ENCODE measurements at places on chromosomes 16 and 17. TPM values are rescaled to one million over a fixed set of nuclear protein-coding genes. Genes with fewer than 3 reads are reported as not detected.

The CA5A gene
- 0.23 TPM for polyA plus RNA-seq

The ELMO3 gene
- 5.6 TPM for polyA plus RNA-seq

The ARHGAP23 gene
- 58.7 TPM for polyA plus RNA-seq

The ADORA2B gene
- 2.8 TPM for polyA plus RNA-seq

The TBX4 gene
- polyA plus RNA-seq: 0.60 TPM

The NPTX1 gene
- 1.1 TPM for polyA plus RNA-seq

The CD300LB gene
- polyA plus RNA-seq: 0.15 TPM

The KCNJ2 gene
- 2.7 TPM for polyA plus RNA-seq

The TTYH2 gene
- 15.8 TPM for polyA plus RNA-seq

The C17orf100 gene
- 8.0 TPM for polyA plus RNA-seq

DNA sequence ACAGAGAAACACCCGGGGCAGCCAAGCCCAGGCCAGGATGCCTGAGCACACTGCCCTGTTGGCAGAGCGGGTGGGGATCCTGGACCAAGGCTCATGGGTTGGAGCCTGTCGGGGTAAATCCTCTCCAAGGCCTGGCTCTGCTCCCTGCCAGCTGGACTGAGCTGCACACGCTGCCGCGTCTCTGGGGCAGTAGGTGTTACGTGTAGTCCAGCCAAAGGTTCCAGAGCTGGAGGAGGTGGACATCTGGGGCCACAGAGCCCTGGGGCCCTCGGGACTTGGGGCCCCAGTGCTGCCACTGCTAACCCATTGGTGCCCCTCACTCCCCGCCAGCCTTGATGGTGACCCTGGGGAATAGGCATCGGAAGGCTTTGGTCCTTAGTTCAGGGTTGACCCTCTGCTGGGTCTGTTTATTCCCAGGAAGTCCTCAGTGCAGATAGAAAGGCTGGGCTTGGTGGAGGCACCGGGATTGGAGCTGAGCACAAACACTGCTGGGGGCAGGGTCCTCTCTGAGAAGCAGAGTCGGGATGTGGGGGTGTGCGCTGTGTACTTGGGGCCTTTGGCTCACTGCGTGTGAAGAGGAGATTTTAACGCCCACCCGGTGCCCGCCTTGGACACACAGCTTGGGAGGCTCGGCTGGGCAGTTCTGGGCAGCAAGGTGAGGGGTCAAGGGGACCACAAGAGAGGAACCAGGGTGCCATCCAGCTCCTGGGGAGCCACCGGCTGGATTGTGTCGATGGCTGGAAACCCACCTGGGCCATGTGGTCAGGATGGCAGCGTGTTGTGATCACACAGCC lies 16.3 kb upstream of the CBX4 start:
- DNase-seq: no peak

DNA sequence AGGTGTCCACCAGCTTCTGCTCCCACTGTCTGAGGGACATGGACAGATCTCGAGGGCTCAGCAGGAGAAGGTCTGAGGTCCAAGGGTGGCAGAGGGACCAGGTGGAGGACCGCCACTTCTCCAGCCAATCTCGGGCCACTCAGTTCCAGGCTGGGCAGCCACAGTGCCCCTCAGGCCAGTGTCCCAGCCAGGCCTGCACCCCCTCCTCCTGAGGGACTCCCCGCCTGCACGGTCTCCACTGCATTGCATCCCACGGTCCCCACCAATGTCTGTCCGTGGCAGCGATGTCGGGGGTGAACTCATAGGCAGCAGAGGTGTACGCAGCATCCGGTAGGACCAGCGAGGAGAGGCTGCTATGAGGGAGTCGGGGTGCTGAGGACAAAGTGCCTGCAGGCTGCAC lies 64.2 kb upstream of the DOC2B start:
- DNase-seq: no peak

GRCh38 chr17:5209396-5209795 lies 17.7 kb upstream of the ZNF594 start:
- DNase-seq: no peak

GRCh38 chr17:40533896-40534295 lies 31.4 kb downstream of the CCR7 start:
- DNase-seq: no peak

DNA sequence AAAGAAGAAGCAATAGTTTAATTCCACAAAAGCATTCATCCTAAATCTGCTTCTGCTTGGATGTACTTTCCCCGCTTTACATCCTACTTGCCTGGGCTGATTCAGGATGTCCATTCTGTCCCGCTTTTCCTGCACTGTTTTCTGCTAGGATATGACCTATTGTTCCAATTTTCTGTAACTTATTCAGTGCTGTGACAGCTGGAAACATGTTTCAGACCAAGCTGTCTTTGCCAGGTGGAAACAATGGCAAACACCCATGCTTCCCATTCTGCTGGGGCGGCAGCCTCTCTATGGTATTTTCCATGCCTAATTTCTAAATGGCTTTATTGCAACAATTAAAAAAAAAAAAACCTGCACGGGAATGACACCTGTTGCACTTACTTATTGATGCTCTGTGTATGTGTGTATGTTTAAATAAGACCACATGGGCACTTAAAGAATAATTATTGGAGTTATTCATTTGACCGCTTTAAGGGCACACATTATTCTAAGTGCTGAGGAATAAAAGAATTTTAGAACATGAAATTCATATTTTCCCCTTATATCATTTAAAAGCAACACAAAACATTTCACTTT lies 21.0 kb downstream of the COQ7 start:
- DNase-seq: no peak

GRCh38 chr17:70127221-70127873 lies 42.0 kb upstream of the KCNJ2 start:
- no peak for DNase-seq

DNA sequence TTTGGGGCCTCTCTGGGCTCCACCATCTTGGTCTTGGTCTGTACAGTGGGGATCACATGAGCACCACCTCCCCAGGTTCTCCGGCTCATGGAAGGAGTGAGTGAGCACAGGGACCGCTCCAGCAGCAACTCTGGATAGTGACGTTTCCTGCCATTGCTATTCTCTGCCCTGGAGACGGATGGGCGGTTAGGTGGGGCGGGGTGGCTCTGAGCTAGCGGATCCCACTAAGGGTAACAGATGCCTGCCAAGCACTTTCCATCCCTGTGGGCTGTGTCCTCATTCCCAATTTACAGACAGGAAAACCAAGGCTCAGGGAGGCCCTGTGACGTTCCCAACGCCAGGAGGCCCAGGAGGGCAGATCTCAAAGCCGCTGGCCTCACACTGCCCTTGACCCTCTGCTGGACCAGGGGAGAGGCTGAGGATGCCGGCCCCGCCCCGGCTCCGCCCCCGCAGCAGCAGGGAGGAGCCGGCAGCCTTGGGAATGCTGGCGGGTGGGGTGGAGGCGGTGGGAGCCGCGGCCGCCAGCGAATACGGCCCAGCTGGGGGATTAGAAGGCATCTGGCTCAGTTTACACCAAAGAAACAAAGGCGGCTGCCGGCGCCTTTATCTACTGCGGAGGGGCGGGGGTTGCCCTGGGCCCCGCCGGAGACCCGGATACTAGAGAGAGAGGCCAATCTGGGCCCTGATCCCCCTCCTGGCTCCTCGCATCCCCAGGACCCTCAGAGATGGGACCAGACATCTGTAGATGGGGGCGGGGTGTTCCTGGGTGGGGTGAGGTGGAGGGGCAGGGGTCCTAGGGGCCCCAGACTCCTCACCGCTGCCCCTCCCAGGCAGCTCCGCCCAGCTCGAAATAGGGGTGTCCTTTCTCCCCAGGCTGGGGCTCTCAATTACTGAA lies 122.3 kb upstream of the CIBAR2 start:
- no peak for DNase-seq

- no peak for DNase-seq
Observed at GRCh38 chr17:78535273-78536197, 41.7 kb downstream of the DNAH17 start.

DNA sequence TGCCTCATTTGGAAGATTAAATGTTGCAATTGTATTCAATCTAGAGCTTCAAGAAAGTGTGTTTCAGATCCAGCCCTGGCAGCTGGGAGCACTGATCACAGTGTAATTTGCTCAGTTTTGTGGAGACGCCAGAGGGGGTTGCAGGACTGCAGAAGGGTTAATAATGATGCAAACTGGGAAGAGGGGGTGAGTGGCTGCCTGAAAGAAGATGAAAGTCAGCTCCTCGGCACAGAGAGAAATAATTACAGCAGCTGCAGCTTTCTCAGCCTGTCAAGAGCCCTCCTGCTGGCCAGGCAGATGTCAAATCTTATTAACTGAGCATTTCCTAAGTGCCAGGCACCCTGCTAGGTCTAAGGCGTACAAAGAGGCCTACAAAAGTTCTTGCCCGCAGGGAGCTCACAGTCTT lies 97.7 kb downstream of the ZNF18 start:
- DNase-seq: no peak

DNA sequence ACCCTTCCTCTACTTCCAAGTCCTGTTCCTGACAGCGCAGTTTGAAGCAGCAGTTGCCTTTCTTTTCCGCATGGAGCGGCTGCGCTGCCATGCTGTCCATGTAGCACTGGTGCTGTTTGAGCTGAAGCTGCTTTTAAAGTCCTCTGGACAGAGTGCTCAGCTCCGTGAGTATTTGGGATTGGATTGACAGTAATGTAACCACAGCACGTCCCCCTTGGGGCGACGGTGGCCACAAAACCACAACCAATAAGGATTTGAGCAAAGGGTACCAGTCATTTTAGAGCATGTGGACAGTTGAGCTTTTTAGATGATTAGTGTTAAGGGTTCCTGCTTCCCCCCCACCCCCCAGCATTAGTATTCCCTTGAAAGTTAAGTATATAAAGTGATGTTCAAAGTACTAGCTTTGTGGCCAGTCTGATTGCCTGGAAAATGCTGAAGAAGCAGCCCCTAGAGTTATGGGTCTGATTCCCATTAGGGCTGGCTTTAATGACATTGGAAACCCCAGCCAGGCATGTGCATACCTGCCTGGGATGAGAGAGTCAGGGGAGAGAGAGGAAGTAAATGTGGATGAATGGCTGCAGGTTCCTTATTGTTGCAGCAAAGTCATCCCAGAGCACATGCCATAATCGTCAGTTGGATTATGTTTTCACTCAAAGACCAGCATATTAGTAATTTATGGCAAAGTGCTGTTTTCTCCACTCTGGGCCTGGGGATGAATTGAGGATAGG lies 31.6 kb upstream of the SLC12A3 start:
- DNase-seq: no peak

DNA sequence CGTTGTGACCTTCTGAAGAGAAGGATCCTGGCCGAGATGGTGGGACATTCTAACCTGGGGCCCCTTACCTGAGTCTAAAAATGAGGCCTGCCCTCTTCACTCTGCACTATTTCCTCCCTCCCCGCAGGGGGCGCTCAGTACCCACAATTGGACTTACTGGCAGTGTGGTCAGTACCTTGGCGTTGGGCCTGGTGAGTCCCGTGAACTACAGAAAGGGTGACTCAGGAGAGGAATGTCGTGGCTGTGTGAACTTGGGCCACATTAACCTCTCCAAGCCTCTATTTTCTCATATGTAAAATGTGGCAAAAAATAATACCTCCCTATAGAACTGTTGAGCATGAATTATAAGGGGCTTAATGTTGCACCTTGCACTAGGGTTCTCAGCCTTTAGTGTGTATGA lies 3.9 kb downstream of the RSAD1 start:
- no peak for DNase-seq

GRCh38 chr17:36590082-36590481 lies 1.6 kb upstream of the DHRS11 start:
- DNase-seq: no peak

DNA sequence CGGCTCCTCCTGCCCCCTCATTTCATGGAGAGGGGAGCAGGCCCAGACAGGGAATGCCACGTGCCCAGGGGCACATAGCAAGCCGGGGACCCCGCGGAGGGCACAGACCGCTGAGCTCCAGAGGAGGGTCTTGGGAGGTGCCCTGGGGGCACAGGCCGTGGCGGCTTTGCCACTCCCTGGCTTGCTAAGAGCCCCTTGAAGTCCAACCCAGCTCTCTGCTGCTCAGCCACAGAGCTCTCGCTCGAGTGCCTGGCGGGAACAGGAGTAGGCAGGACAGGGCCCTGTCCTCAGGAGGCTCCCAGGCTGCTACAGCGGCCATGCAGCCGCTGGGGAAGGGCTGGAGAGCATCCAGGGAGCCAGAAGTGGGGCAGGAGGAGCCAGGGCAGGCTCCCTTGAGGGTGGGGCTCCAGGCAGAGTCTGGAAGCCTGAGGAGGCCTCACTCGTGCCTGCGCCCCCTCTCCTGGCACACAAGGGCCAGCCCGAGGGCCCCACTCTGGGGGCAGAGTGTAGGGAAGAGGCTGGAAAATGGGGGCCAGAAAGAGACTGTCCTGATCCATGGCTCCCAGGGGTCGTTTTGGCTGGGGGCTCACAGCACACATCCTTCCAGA lies 4.4 kb upstream of the RAB26 start:
- no peak for DNase-seq

- DNase-seq: no peak
Observed at GRCh38 chr17:67520916-67521774, 144.1 kb downstream of the PITPNC1 start.

GRCh38 chr17:51814521-51814920 lies 344.0 kb downstream of the CA10 start:
- no peak for DNase-seq

GRCh38 chr17:68599552-68600066 lies 1.6 kb downstream of the FAM20A start:
- DNase-seq: no peak

DNA sequence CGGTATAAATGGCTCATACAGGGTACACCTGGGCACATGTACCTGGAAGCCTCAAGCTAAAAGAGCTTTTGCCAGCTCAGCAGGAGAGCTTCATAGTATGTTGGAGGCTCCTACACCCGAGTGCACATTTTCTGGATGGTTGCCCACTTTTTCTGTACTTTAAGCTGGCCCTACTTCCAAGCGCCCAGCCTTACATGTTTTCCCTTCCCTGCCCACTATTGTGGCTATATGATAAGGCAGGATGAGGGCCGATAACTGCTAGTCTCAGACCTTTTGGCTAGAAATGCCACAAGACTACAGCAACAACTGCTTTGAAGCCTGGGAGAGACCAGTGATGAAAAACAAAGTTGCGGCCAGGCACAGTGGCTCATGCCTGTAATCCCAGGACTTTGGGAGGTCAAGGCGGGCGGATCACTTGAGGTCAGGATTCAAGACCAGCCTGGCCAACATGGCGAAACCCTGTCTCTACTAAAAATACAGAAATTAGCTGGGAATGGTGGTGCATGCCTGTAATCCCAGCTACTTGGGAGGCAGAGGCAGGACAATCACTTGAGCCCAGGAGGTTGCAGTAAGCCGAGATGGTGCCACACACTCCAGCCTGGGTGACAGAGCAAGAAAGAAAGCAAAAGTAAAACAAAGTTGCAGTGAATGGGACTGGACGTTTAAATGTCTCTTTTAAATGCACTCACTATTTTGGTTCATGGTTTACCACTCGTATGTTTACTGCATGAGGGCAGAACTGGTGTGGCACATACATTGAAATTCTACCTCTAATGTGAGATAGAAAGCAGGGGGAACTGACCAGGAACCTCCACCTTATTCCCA lies 14.2 kb upstream of the MARCHF10 start:
- no peak for DNase-seq

DNA sequence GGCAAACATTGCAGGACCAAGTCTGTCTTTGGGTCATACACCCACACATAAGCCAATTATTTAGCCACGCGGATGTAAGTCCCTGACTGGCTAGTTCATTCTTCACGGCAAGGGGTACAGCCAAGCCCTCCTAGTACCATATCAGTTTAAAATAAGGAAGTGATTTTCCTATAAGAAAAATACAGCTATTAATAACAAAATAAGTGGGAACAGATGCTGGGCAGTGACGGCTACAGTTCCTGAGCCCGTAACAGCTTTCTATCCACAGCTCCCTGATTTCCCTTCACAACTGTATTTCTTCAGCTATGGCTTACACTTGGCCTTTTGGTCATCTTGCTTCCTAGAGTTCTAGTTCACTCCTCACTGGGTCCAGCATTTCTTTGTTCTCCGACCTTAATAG lies 542.4 kb upstream of the C16orf82 start:
- DNase-seq: no peak
